Right kidney (tissue), 9 donors: ENCODE measurements at places on chromosomes 2 and 18.

- DNase-seq = no peak
Measured at GRCh38 chr2:239747274-239747673, 277.9 kb downstream of the NDUFA10 start.

DNA sequence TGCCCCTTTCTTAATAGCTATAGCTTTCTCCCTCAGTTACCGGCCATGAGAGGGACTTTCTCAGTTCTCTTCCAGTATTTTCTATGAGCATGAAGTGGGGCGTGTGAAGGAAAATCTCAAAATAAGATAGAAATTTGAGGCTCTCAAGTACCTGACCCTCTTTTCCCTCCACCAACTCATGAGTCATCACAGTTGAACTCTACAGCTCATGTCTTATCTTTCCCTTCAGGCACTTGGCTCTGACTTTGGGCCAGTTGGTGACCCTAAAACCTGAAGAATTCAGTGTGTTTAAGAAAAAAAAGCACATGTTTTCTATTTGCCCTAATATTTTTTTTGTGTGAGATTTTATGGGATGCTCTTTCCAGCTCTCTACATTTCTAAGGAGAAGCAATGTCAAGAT, 896.7 kb upstream of the ZEB2 start:
- DNase-seq = no peak

DNA sequence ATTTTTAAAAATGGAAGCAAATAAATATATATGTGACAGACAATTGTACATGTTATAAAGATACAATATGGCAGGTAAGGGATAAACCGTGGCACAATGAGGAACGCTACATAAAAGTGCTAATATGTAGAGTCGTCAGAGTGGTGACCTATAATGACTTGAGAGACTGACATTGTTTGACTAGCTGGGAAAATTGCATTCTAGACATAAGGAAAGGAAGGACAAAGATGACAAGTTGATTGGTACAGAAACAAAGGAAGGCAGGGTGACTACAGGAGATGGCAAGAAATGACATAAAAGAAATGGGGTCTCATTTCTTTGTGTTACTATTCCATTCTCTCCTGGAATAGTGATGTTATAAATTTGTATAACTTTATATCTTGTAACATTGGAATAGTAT, 420.4 kb downstream of the DSC3 start:
- no peak for DNase-seq

DNA sequence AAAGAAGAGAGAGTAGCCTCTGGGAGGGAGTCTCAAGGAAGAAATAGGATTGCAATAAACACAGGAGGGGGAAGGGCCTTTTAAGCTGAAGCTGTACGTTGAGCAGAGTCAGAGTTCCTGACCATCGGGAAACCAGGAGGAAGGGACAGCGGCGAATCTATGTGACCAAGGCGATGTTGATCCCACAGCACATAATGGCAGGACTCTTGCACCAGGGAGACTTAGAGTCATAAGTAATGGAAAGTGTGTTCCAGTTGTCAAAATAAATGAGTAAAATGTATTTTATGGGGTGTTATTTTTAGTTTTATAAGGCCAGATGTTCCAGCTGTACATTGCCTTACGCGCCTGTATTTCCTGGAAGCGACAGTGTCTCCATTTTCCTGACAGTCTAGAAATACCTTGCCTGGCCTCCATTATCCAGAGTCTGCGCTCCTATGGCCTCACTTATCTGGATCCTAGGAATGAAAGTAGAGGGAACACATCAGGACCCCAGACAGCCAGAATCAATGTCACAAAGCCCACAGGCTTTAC, 152.8 kb upstream of the COPS8 start:
- no peak for DNase-seq

DNA sequence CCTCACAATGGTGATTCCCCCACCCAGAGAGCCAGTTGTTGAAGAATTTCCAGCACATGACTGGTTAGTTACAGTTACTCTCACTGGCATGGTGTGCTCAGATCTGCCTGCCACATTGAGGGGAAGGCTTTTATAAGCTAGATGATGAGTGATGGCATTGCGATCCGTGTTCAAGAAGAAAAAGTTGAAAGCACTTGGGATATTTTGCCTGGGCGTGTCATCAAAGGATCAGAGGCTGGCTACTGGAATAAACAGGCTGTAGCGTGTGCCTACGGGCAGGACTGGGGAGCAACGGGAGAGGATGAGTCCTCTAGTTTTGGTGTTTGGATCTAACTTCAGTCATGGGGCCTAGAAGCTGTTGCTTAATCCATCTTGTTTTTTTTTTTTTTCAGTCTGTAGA, 175.0 kb downstream of the SETBP1 start:
- DNase-seq = no peak

DNA sequence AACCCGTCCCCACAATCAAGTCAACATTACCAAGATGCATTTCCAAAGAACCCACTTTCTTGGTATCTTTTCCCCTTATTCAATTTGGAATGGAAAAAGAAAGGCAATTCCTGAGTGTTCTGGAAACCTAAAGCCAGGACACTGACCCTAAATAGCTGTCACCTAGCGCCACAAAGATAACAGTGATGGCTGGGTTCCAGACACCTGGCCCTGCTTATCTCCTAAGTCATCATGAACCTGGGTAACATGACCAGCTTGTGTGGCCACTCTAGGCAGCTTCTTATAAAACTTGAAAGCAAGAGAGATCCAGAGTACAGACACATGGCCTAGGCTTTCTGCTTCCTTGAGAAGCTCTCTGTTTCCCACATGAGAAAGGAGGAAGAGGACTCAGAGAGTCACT, 95.4 kb downstream of the BOD1L2 start:
- DNase-seq = no peak

DNA sequence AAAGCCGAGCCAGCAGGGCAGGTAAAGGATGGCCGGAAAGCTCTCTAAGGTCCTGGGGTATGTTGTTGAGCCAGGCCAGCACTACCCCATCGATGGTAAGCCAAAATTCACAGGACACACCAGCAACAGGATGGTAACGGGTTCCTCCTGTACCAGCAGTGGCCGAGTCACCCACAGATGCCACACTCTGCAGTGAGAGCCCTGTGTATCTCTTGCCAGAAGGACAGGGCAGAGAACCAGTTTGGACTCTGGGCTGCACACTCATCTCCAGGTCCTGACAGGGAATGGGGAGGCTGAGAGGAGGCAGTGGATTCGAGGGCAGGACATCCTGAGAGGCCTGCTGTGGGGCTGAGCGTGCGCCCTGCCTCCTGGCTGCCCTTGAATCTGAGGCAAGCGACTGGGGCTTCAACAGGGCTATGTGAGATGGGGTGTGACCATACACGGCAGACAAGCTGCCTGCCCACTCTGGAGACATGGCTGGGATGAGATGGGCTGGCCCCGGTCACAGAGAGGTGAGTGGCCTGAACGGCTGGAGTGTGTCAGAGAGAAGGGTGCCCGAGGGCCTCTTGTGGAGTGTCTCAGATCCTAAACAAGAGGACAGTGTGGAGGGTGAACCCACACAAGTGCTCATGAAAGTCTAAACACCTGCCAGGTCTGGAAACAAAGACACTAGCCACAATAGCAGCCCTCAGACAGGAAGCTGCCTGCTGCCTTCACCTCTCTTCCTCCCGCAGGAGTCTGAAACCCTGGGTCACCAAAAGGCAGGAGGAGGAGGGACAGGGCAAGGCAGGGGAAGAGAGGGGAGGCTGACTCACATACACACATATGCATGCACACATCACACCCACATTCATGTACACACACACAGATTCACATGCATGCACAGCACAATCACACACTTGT, 182.3 kb downstream of the LOXHD1 start:
- no peak for DNase-seq

GRCh38 chr2:81290846-81291245, 986.3 kb upstream of the LRRTM1 start:
- DNase-seq = no peak

DNA sequence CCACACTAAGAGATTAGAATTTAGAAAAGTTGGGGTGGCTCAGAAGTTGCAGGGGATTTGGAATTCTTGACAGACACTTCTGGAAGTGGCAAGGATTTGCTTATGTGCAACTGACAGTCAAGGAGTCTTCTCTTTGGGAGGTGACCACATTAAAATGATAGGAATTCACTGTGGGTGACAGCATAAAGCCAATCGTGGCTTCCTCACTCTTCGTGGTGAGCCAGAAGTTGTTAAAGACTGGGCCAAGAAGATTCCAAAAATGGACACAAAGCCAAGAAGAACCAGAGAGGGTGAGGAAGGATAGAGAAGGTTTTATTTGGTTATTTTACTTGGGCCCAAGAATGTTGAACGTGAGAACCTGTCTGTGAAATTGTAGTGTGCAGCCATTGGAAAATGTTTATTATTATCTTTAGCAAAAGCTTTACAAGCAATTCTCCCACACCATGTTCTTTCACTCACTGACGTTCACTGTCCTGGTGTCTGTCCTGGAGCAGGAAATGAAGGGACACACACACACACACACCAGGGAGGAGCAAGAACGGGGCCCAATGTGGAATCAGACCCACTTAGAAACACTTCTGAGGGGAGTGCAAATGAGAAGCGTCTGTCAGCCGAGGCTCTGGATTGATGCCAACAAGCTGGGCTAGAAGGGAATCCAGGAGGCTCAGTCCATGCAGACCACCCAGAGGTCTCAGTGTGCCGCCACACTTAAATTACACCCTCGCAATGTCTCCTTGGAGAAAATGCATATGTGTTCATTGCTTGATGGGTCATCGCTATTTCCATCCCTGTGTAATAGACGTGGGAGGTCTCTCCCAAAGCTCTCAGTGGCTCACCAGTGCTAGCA, 37.2 kb downstream of the STEAP3 start:
- no peak for DNase-seq

DNA sequence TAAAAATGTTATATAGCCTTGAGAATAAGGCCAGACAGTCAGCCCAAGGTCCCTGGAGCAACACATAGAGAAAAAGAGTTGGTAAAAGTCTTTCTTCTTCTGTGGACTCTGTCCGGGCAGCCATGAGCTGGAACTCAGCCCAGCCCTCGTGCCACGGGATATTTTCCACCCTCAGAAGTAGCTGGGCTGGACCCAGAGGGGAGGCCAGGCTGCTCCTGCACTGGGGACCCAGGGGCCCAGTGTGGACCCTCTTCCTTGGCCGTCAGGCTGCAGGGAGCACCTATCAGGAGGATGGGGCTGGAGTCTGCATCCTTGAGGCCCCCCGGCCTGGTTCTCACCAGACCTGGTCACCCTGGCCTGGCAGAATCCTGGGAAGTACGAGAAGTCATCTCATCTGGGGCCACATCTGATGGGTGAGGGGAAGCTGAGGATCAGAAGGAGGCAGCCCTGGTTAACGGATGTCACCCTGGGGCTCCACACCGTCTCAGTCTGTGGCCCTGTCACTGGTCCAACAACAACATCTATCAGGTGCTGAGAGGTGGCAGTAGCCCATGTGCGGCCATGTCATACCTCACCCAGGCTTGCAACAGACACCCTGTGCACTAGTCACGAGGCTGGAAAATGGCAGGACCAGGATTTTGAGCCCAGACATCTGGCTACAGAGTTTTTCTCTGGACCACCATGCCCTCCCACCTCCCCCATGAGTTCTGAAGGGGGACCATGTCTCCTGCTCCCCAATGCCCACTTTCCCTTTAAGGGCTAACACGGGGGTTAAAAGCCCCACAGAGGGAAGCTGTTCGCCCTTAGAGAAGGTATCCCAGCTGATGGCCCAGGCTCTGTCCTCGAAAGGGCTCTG, 33.0 kb downstream of the SDC1 start:
- DNase-seq = no peak

GRCh38 chr2:98825858-98826257, 94.9 kb upstream of the MGAT4A start:
- no peak for DNase-seq

DNA sequence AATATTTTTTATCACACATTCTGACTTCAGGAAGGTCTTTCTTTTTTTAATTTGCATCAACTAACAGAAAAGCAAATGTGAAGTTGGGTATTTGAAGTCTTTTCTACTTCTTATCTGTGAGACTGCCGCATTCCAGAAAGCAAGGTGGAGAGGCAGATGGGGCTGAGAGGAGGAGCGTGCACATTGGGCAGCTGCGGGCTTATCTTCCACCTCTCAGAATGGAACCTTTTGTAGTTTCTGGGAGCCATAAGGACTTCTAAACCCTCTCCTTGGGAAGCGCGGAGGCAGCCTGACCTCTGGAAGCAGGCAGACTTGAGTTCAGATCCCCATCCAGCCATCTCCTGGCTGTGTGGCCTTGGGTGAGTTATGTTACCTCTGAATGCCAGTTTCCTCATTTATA, 3.9 kb downstream of the MAPRE3 start:
- DNase-seq = no peak

GRCh38 chr2:124933883-124934282, 908.8 kb downstream of the CNTNAP5 start:
- no peak for DNase-seq

DNA sequence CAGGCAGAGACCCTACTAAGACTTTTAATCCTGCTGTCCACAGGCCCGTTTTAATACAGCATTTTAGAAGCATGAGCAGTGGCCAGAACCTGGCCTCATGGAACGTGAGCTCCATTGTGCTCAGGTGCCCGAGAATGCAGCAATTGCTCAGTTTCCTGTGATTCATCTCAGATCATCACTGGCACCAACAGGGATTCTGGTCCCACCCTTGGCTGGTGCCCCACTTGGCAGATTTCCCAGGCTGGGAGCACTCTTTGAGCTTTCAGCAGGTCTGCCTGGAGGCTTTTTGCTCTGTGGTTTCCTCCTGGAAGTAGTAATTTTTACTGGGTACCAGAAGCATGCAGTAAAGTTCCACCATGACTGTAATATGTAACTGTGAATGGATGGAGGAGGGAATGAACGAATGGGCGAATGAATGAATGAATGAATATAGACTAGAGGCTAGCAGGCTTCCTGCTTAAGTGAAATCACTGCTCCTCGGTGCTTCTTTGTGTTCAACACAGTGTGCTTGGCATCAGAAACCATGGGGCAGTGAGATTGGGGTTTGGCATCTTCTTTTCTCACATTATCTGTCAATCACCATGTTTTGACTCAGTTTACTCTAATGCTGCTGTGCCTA, 312.9 kb downstream of the PRKCE start:
- no peak for DNase-seq

DNA sequence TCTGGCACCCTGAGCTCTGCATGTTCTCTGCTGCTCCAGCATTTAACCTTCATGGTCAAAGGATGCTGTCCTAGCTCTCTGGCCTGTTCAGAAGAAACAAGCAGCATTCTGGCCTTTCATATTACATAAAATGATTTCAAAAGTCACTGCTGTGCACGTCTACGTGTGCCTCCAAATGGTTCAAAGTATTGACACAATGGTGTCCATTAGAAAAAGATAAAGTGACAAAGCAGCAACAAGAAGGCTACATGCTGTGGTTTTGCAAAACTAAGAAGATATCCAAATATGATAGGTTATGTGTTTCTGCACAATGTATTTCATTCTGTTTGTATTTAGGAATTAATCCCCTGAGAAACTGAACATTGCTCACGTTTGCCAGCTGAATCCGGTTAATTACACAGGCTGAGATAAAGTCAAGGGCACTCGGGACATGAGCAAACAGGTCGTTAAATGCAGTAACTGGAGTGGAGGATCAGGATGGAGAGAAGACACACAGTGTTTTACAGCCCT, 258.5 kb downstream of the DOK6 start:
- no peak for DNase-seq

GRCh38 chr2:20781656-20782265, 41.1 kb downstream of the LDAH start:
- no peak for DNase-seq

DNA sequence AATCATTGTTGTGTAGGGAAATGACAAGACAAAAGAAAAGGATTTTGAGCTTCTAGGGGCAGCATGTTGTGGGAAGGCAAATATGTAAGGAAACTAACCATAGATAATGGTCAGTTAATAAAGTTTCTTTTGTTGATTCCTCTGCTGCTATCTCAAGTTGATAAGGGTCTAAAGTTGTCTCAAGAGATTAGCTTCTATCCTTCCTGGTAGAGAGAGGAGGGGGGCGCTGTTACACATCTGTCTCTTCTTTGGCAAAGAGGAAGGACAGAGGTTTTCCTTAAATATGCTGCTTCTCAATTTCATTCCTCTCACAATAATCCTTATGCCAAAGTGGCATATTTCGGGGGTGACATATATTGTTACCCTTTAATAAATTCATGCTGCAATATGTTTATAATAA, 944.0 kb downstream of the DPP10 start:
- no peak for DNase-seq
